Progenitor cell of endocrine pancreas (in vitro differentiated cells): ENCODE measurements at places on chromosomes 4 and X.

DNA sequence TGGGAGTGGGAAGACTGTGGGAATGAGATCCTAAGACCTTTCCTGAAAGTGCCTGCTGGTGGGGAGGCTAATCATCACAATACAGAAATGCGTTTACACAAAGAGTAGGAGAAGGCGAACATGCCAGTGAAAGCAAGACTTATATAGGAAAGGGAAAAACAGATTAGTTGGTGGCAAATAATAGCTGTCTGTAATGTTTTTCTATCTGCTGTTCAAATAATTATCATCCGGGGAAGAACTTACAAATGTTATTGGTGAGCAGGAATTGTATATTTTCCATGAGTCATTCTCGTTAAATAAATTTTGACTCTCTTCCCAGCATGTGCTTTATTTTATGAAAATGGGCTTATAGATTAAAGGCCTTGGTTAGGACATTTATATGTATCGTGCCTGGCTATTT, 196.5 kb downstream of the ARHGAP10 start:
- peak overlapping the region; percentile 3 for H3K27ac ChIP-seq
- no peak overlapping the region for H3K4me3 ChIP-seq
- peaks cover 5% of the 10 kb centered on the region for H3K36me3 ChIP-seq
- H3K4me1 ChIP-seq: peaks cover 12% of the 10 kb centered on the region
- DNase-seq: no peak
- no peaks in the 10 kb centered on the region for H3K27me3 ChIP-seq

- peaks cover 3% of the 10 kb centered on the region for H3K4me1 ChIP-seq
- DNase-seq: no peak
- H3K36me3 ChIP-seq: peaks cover 20% of the 10 kb centered on the region
These were observed 74.8 kb downstream of the IRF2 start for GRCh38 chr4:184399512-184399908.

DNA sequence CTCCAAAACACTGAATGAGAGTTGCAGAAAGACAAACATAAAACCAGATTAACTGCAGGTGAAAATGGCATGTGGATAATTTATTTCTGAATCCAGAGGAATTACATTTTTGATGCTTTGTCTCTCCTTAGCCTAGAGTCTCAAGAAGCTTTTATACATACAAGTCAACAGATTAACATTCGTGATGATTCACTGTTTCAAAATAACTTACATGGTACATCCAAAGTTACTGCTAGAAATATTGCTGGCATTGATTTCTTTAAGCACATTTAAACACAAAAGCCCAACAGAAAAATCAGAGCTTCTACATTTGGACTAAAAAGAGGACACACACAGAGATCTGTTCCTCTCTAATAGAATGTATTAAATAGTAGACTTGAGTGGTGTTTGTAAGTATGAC, 105.6 kb downstream of the AMELX start:
- DNase-seq: no peak
- no peaks in the 10 kb centered on the region for H3K4me1 ChIP-seq
- H3K27me3 ChIP-seq: no peaks in the 10 kb centered on the region
- no peak overlapping the region for H3K27ac ChIP-seq
- H3K36me3 ChIP-seq: no peaks in the 10 kb centered on the region
- no peak overlapping the region for H3K4me3 ChIP-seq

DNA sequence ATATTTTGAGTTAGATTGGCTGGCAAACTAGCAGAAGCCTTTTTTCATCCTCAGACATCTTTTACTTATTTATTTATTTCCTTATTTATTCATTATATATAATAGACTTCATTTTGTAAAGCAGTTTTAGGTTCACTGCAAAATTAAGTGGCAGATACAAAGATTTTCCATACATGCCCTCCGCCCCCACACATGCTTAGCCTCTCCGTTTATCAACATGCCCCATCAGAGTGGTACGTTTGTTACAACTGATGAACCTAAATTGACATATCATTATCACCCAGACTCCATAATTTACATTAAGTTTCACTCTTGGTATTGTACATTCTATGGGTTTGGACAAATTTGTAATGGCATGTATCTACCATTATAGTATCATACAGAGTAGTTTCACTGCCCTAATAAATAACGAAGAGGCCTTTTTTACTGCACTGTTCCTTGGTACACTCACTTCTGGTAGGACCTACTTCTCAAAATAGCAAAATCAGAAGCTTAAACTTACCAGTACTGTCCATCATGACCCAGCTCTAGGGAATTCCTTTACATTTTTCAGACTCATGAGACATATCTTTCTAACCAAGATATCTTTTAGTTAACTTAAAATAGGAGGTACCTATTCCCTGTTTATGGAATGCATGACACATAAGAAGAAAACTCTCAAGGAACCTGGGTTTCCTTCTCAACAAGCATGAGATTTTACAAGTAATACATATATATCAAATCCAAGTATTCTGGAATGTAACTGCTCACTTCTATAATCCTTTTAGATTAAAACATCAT, 4.8 kb upstream of the TMPRSS11B start:
- no peaks in the 10 kb centered on the region for H3K4me1 ChIP-seq
- no peak overlapping the region for H3K4me3 ChIP-seq
- DNase-seq: no peak
- no peak overlapping the region for H3K27ac ChIP-seq
- H3K36me3 ChIP-seq: no peaks in the 10 kb centered on the region

DNA sequence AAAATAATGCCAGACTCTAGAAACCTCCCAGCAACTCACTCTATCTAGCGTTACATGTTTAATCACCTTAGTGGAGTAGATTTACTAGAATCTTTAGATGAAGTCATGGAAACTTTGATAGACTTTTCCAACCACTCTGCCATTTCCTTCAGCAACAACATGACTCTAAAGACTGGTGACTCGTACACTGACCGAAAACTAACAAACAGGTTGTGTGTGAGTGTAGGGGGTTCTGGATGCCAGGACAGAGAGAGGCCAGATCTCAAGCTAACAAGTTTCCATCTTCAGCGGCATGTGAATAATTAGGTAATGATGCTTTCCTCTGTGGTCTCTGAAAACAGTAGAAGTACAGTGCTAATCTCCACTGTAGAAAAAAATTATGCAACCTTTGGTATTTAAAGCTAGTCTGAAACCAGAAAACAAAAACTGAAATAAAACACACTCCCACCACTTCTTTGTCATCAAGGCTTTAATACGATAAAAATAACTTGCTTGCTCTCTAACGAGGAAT, 286.4 kb downstream of the PRDM5 start:
- DNase-seq: no peak
- no peak overlapping the region for H3K27ac ChIP-seq
- H3K27me3 ChIP-seq: no peaks in the 10 kb centered on the region

DNA sequence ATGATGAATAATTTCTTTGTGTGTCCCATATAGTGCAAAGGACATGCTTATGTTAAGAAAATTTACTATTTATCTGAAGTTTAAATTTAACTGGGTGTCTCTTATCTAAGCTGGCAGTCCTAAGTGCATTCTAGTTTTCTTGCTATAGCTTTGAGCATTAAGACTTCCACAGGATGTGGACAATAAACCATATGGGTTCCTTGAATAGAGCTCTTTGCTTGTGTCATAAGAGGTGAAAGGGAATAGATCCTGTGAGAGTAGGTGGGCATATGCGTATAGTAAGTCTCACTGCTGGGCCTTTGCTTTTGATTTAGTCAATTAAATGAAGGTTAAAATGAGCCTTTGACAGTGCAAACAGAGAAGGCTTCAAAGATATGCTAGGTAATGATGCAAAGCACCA, 223.4 kb upstream of the GYPA start:
- no peaks in the 10 kb centered on the region for H3K36me3 ChIP-seq
- H3K4me1 ChIP-seq: no peaks in the 10 kb centered on the region
- no peak overlapping the region for H3K4me3 ChIP-seq
- peaks cover 5% of the 10 kb centered on the region for H3K27me3 ChIP-seq

GRCh38 chr4:47598896-47599295, 113.8 kb downstream of the ATP10D start:
- H3K4me3 ChIP-seq: no peak overlapping the region
- DNase-seq: no peak
- H3K27me3 ChIP-seq: no peaks in the 10 kb centered on the region
- no peak overlapping the region for H3K27ac ChIP-seq
- peaks cover 2% of the 10 kb centered on the region for H3K4me1 ChIP-seq

DNA sequence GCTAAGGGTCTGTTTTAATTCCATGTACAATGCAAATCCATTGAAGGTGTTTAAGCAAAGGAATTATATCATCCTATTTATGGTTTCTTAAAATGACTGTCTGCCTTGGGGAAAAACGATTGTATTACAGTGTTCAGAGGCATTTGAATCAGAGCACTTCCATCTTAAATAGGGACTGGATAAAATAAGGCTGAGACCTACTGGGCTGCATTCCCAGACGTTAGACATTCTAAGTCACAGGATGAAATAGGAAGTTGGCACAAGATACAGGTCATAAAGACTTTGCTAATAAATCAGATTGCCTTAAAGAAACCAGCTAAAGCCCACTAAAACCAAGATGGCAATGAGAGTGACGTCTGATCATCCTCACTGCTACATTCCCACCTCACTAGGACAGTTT, 1167.2 kb upstream of the PABPC4L start:
- DNase-seq: no peak
- H3K4me3 ChIP-seq: no peak overlapping the region
- no peaks in the 10 kb centered on the region for H3K27me3 ChIP-seq

GRCh38 chr4:104064646-104065577, 345.1 kb upstream of the TACR3 start:
- H3K27ac ChIP-seq: no peak overlapping the region
- no peaks in the 10 kb centered on the region for H3K4me1 ChIP-seq
- H3K27me3 ChIP-seq: no peaks in the 10 kb centered on the region

DNA sequence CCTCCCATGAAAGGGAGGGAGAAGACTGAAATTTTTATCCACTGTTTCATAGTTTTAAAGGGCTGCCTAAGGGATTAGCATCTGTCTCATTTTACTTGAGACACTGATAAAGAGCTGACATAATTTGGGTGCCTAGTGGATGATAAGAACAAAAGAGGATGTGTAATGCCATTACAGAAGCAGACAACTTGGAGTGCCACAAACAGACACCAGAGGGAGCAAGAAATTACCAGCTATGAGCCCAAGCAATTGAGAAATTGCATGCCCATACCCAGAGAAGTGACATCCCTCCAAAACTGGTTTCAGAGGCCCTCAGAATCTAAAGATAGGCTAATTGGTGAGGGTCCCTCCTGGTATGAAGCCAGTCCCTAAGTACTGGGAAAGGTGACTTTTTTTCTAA, 38.5 kb upstream of the POU3F4 start:
- H3K4me1 ChIP-seq: no peaks in the 10 kb centered on the region
- no peak overlapping the region for H3K27ac ChIP-seq
- no peak overlapping the region for H3K4me3 ChIP-seq
- no peak for DNase-seq

DNA sequence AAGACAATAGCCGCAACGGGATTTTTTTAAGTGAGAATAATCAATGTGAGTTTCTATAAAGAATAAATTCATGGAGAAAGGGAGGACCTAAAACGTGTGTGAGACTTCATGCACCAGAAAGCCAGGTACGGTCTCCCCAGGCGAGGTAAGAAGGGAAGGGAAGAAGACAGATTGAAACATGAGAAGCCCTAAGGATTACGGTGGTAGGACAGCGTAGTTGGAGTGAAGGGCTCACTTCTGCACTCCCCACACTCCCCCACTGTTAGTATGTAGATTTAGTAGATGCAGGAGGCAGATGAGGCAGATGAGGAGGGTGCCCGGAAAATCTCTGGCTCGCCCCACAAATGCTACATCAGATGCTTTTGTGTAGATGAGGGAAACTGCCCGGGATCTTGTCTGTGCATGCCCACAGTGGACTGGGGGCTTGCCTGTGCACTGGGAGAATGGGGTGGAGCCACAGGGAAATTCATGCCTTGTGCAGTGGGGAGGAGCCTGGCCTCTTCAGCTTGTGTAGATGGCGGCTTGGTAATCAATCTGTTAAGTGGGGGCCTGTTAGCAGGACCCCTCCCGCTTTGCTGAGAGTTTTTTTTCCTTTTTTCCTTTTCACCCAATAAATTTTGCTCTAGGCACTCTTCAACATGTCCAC, 1544.5 kb upstream of the TENM3 start:
- no peak overlapping the region for H3K4me3 ChIP-seq
- DNase-seq: no peak
- H3K27ac ChIP-seq: no peak overlapping the region
- no peaks in the 10 kb centered on the region for H3K36me3 ChIP-seq
- no peaks in the 10 kb centered on the region for H3K27me3 ChIP-seq
- H3K4me1 ChIP-seq: peaks cover 6% of the 10 kb centered on the region

DNA sequence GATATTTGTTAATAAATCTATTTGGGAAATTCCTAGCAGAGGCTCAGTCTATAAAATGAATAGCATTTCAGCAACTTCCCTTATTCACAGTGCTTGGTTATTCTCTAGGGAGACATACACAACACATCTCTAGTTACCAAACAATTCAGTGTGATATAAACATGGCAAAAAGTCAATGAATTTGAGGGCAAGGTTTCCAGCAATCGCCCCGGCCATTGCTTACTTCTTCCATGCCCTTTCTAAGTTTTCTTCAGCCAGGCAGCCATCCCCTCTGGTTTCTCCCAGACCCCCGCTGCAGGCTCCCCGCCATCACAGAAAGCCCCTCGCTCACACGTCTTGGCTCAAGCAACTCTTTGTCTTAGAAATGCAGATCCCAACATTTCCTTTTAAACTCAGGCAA, 4.4 kb downstream of the TLR7 start:
- H3K4me1 ChIP-seq: no peaks in the 10 kb centered on the region
- no peak for DNase-seq
- H3K27me3 ChIP-seq: no peaks in the 10 kb centered on the region
- H3K36me3 ChIP-seq: no peaks in the 10 kb centered on the region
- no peak overlapping the region for H3K4me3 ChIP-seq

- no peak overlapping the region for H3K27ac ChIP-seq
- peaks cover 1% of the 10 kb centered on the region for H3K36me3 ChIP-seq
- no peak for DNase-seq
- H3K4me1 ChIP-seq: peaks cover 6% of the 10 kb centered on the region
- H3K27me3 ChIP-seq: no peaks in the 10 kb centered on the region
These were observed 91.9 kb downstream of the FAM13A start for GRCh38 chr4:88965053-88965452.

- no peak overlapping the region for H3K27ac ChIP-seq
- H3K4me1 ChIP-seq: peaks cover 30% of the 10 kb centered on the region
- no peak overlapping the region for H3K4me3 ChIP-seq
- H3K27me3 ChIP-seq: no peaks in the 10 kb centered on the region
- peaks cover 2% of the 10 kb centered on the region for H3K36me3 ChIP-seq
These were observed 52.2 kb downstream of the ABCG2 start for GRCh38 chr4:88106205-88106604.

DNA sequence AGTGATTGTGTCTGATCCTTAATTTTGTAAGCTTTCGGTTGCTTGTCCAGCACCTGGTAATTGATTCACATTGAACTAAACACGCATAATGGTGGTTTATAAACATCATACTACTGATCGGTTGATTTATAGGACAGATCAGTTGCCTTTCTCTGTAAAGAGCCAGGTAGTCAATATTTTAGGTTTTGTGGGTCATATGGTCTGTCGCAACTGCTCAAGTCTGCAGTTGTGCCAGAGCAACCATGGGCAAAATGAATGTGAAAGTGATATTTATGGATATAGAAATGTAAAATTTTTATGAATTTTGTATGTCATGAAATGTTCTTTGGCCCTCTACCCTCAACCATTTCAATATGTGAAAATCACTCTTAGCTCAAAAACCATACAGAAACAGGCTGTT, 8.9 kb downstream of the JADE1 start:
- H3K27ac ChIP-seq: no peak overlapping the region
- no peak overlapping the region for H3K4me3 ChIP-seq
- peaks cover 18% of the 10 kb centered on the region for H3K4me1 ChIP-seq
- no peaks in the 10 kb centered on the region for H3K27me3 ChIP-seq

GRCh38 chrX:113260474-113260873, 419.8 kb upstream of the AMOT start:
- no peak overlapping the region for H3K27ac ChIP-seq
- H3K27me3 ChIP-seq: no peaks in the 10 kb centered on the region
- H3K36me3 ChIP-seq: no peaks in the 10 kb centered on the region
- H3K4me3 ChIP-seq: no peak overlapping the region
